NCI-H1092 (cell line): ENCODE measurements at places on chromosomes 4 and X.

DNA sequence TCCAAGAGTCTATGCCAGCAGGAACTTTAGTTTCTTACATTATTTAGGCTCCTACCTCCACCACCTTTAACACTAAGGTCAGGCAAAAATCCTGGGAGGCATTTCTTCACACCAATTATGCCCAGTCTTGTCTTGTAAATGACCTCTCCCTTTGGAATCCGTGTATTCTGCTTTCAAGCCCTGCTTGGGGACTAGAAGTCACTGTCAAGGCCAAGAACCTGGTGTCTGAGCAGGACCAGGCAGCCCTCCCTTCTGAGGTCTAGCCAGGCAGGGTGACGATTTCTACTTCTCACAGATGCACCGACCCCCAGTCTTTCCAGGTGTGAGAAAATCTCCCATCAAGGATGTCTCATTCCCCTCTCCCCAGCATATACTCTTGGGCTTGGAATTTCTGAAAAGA, 82.7 kb upstream of the C1QTNF7 start:
- DNase-seq = no peak

- DNase-seq = no peak
Measured at GRCh38 chrX:21408307-21408706, 34.1 kb downstream of the CNKSR2 start.

DNA sequence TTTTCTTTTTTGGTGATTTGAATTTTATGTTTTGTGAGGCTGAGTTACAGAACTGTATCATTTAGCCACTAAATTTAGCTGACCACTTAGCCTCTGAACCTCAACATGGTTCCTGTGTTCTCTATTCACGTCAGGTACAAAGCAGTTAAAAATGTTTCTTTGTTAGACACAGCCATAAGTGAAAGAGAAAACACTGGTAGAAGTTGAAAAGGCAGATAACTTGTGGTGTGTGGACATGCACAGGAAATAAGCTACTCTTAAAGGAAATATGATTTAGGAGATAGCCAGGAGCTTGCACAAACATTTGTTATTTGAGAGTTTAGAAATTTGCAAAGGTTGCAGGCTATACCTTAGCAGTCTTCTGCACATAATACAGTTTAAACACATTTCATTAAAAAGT, 171.0 kb upstream of the RPS6KA3 start:
- no peak for DNase-seq

DNA sequence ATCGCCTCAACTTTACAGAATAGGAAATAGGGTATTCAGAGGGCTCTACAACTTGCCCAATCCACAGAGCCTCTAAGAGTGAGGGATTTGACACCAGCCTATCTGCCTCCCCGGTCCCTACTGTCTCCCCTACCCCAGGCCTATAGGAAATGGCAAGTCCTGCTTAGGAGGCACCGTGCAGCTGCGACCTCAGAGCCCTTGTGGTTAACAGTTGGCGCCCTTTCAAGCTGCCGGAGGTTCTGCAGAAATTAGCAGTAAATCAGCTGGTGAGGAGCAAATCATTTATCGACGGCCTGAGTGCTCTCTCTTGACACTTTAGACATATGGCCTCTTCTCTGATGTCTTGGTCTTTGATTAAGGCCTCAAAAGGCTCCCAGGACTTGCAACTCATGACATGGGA, 96.9 kb downstream of the CLNK start:
- no peak for DNase-seq

DNA sequence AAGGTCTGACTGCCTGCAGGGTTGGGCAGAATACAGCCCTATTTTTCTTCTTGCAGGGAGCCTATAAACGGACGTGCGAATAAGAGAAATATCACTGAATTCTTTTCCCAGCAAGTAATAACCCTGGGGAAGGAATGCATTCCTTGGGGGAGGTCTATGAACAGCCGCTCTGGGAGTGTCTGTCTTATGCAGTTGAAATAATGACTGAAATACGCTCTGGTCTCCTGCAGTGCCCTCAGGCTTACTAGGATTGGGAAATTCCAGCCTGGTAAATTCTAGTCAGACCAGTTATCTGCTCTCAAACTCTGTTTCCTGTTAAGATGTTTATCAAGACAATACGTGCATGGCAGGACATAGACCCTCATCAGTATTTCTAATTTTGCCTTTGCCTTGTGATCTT, 72.1 kb upstream of the FAM241A start:
- DNase-seq = no peak

GRCh38 chr4:106039796-106040195, 144.5 kb downstream of the NPNT start:
- no peak for DNase-seq

- DNase-seq = no peak
Measured at GRCh38 chrX:119240356-119240755, 4.3 kb downstream of the PGRMC1 start.

GRCh38 chr4:157014621-157015591, 43.3 kb upstream of the PDGFC start:
- DNase-seq = no peak

- DNase-seq = no peak
Measured at GRCh38 chr4:78669453-78669852, 106.7 kb upstream of the BMP2K start.

DNA sequence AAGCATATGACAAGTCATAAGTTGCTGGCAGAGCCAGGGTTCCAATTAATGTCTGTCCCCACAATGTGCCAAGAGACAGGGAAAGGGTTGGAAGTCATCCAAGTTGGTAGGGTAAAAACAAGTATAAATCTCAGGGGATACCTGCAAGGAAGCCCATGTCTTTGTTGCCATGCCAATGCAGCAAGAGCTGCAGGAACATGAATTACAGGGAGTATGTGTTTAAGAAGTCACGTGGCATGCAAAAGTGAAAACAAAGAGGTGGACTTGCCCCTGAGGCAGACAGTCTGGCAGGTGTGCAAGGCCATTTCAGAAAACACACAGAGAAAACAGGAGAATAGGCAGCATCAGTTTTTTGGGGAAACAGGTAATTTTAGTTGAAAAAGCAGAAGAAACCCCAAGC, 29.4 kb downstream of the C4orf51 start:
- DNase-seq = peak; percentile 35

DNA sequence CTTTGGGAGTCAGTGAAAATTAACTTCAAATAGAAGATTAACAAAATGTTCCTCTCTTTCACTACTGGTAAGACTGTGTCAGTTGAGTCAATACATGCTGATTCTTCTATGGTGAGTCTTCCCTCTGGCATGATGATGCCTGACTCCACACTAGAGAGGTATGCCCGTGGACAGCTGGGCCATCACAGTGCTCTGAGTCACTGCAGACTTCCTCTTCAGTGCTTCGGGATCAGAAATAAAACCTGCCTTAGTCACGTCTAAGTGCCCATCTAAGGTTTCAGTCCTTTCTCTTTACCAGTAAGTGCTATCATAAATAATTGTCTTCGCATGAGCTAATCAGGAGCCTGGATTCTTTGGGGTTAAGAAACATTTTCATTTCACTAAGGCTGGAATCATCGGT, 1.6 kb upstream of the ASB5 start:
- no peak for DNase-seq
